ENCODE measurements at places on chromosomes 6 and 20.

- peak; percentile 38 for DNase-seq
Observed at GRCh38 chr6:32967151-32968091, 973 bp upstream of the BRD2 start.

DNA sequence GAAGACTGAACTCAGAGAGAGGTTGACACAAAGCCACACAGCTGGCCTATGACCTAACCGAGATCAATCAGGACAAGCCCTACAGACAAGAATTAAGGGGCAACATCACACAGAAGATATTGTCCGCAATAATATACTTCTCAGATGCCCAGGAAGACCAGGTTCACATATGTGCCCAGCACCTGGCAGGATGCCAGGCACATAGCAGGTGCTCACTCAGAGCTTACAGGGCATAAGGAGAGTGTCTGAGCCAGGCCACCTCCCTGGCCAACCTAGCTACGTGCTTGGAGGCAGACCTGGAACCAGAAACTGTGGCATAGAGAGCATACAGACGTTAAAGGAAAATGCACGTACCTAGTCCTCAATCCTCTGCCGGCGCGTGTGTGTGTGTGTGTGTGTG, 87.0 kb upstream of the LRFN2 start:
- DNase-seq: no peak

- peak; percentile 48 for DNase-seq
Observed at GRCh38 chr20:33853507-33853813, 42.3 kb downstream of the CHMP4B start.

DNA sequence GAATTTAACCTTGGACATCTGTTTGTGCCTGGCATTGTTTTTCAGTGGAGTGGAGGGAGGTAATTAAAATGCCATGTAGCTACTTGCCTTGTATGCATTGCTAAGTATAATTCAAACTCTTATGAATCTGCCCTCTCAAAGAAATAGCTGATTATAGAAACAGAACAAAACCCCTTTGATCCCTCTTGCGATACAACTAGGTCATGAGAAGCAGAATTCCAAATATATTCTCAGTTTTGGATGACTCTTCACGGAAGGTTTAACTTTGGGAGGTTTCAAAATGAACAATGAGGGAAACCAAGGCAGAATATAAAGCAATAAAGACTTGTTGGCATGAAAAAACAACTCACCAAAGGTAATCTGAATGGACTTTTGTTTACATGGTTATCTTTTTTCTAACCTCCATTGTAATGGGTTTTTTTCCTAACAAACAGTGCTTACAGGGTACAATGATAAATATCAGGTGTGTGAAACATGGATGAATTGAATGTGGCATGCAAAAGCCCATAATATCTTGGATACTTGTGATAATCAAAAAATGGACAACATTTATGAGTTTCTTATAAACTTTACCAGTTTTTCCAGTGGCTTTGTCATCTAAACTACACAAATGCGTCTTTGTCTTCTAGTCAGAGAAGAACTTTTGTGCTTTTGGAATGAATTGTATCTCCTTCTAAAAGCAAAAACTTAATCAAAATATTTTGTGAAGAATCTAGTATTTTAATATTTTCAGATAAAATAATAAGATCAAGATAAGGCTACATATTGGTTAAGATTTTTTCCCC, 15.7 kb upstream of the HEY2 start:
- DNase-seq: no peak

DNA sequence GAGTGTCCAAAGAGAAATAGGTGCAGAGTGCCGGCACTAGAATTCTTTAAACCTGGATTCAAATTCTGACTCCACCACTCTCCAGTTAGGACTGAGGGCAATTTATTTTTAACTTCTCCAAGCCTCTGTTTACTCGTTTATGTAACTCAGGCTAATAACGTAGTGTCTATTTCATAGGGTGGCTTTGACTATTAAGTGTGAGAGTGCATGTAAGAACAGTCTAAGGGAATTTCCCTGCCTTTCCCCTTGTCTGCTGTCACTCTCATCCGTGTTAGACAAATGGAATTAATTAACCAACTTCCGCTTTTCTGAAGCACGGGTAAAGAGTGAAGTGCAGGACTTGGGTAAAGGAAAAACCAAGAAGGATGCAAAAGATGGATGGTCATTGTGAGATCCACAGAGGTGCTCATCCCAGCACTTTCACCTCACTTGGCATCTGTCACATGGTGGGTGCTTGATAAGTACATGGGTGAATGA, 4.1 kb upstream of the ZKSCAN8 start:
- peak; percentile 32 for DNase-seq

DNA sequence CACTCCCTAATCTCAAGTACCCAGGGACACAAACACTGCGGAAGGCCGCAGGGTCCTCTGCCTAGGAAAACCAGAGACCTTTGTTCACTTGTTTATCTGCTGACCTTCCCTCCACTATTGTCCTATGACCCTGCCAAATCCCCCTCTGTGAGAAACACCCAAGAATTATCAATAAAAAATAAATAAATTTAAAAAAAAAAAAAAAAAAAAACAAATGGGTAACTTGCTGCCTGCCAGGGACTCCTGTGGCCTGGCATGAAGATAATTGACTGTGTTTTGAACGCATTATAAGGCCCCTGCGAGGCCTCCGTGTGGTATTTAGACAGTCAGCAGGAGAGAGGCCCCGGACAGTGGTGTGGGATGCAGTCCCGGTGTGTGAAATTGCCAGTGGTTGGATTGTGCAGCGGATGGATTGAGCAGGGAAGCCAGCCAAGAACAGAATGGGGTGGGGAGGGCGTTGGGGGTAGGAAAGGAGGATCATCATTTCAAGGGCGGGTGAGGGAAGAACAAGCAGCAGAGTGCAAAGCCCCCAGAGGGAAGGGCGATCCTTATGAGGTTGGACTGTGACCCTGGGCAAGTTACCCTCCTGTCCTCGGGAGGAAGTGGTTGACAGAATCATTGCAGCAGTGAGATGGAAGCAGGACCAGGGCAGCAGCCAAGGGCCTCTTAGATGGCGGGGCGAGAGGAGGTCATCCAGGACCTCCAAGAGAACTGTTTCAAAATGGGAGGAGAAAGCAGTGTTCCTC, 43.3 kb downstream of the PPARD start:
- DNase-seq: no peak

DNA sequence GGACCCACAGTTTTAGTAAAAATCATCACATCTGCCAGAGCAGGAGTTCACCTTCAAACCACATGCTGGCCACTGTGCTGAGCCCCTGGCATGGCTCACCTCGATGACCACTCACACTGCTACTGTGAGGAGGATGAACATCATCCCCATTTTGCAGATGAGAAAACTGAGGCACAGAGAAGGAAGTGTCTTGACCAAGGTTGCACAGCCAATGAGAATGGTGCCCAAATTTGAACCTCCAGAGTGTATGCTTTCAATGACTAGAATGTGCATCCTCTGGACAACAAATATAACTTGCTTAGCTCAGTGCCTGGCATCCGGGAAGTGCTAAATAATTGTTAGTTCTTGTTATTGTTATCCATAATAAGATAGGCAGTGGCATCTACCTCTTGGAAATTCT, 37.2 kb upstream of the FAM83D start:
- DNase-seq: no peak

GRCh38 chr6:140445474-140446004, 1071.1 kb upstream of the CITED2 start:
- DNase-seq: no peak

- DNase-seq: peak; percentile 30
Observed at GRCh38 chr20:47677635-47678453, 107.4 kb downstream of the SULF2 start.

GRCh38 chr6:16160794-16161193, 31.9 kb downstream of the MYLIP start:
- no peak for DNase-seq

- peak; percentile 27 for DNase-seq
Observed at GRCh38 chr20:63553933-63554290, at the start of gene FNDC11. TSS of gene FNDC11 (plus strand) at chr20:63554159. CDS start at chr20:63555664, 1,505 bp downstream.

GRCh38 chr6:165819394-165819793, 156.4 kb upstream of the PDE10A start:
- no peak for DNase-seq

GRCh38 chr20:44407402-44408184, 52.1 kb downstream of the HNF4A start:
- no peak for DNase-seq

GRCh38 chr20:10848810-10849370, 175.1 kb upstream of the JAG1 start:
- DNase-seq: no peak

- no peak for DNase-seq
Observed at GRCh38 chr20:45404438-45404837, 3.7 kb upstream of the DBNDD2 start.

DNA sequence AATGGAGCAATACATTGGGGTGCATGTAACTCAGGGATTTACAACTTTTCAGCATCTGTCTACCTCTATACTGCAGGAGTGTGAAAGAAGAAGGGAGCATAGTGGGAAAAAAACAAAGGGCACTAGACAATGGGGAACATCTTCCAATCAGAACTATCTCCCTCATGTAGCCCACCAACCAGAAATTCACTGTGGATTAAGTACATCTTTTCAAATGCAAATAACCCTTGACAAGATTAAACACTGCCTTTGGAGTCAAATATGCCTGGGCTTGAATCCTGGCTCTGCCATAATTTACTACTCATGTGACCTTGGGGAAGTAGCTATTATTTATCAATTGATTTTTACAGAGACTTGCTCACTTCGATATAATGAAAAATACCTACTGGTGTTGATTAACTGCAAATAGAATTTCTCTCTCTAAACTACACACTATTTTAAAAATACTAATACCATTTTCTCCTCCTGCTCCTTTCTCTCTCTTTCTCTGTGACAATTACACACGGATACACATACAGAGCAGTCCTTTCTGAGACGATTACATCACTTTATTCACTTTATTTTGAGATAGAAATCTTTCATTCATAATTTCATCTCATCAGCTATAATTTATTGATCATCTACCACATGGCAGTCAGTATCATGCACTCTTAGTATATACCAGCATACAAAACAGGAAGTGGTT, 783.7 kb downstream of the FRK start:
- DNase-seq: no peak

DNA sequence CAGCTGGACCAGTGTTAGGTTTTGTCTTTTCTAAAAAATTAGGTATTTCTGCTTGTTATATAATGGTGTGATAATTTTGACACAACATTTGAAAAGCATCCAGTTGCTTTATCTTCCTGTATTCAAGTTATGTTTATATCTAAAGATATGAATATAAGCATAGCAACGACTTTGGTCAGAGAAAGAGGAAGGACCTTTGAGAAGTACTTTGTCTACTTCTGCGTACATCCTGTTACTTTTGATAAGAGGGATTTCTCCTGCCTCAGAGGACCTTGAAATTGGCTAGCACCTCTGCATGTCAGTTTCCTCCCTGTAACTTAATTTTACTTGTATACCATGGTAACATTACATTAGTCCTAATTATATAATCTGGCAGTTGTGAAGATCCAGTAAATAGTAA, 24.8 kb downstream of the PHF20 start:
- DNase-seq: peak; percentile 17

DNA sequence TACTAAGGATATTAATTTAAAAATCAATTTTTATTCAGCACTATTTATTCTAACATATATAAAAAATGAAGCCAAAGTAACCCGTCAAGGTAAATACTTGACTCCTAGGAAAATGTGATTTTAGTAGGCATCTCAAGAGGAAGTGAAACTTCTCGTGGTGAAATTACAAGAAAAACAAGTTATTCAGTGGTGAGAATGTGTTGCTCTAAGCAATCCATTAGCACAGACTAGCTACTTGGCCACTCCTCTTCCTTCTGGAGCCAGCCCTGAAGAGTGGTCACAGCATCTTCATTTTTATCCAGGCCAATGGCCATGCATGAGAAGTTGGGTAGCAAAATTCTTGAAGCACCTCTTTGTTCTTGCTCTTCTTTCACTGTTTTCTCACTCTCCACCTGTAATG, 40.4 kb upstream of the GFRAL start:
- DNase-seq: no peak

DNA sequence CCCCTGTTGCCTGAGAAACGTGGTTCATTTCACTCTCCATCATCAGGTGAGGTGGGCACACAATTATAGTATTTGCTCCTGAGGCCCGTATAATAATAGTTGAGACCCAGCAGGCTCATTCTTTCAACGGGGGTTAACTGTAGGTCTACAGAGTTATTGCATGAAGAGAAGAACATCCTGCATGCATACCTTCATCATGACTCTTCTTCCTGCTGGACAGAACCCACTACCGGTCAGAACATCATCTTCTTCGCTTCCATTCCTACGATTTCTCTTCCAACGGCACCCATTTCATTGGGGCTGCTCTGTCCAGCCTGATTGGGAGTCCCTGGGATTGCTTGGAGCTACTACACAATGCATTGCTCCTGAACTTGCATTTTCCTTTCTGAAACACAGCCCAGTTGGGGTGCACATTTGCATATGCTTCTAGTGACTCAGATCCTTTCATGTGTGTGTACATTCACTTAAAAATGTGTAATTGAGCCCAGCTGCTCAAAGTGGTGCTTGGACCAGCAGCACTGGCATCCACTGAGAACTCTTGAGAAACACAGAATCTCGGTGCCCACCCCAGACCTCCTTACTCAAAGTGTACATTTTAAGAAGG, 57.4 kb downstream of the SLC24A3 start:
- DNase-seq: no peak

- DNase-seq: no peak
Observed at GRCh38 chr20:62307226-62308101, 4.7 kb downstream of the ADRM1 start.

- DNase-seq: no peak
Observed at GRCh38 chr20:43514648-43514999, 7.1 kb downstream of the L3MBTL1 start.

- no peak for DNase-seq
Observed at GRCh38 chr6:70151616-70152015, 151.3 kb downstream of the COL9A1 start.

DNA sequence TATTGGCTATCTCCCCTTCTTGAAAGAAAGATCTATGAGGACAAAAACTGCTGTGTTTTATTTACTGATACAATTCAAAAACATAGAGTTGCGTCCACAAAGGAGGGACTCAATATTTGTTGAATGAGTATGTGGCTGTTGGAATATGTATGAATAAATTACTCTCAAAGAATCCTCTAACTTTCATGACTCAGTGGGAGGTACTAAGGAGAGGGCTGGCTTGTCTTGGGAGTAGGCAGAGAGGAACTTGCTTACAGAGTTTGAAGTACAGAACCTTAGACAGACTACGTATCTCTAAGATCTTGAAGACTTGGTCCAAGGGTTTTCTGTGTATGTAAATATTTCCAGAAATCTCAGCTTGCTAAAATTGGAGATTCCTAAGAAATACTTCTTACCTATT, 504.0 kb upstream of the PTCHD4 start:
- no peak for DNase-seq

GRCh38 chr6:8707956-8708772, 272.8 kb upstream of the SLC35B3 start:
- no peak for DNase-seq

GRCh38 chr6:46263707-46264086, 92.9 kb upstream of the ENPP5 start:
- DNase-seq: no peak

- no peak for DNase-seq
Observed at GRCh38 chr20:7078804-7079203, 311.3 kb downstream of the BMP2 start.

- no peak for DNase-seq
Observed at GRCh38 chr6:125919618-125920017, 37.0 kb upstream of the HINT3 start.
